Hematopoietic multipotent progenitor cell treated with erythropoietin and hydrocortisone succinate and interleukin-3 and kit ligand, for 15 days (in vitro differentiated cells): ENCODE measurements at places on chromosomes 2 and 18.

DNA sequence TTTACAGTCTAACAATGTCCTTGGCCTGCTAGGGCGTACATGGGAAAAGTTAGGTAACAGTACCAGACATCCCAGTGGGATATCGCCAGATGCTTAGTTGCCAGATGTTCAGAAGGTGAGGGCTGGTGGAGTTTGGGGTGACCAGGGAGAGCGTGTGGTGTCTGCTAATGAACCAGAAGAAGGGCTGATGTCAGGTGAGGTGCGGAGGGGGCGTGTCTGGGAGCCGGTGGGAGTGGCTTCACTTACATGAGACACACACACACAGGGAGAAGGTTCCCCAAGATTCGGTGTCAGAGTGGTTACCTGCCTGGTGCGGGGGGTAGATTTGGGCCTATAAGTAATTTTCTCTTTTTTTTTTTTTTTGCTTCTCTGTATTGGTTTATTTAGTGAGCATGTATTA, 12.2 kb downstream of the RAB31 start:
- no peak for DNase-seq

DNA sequence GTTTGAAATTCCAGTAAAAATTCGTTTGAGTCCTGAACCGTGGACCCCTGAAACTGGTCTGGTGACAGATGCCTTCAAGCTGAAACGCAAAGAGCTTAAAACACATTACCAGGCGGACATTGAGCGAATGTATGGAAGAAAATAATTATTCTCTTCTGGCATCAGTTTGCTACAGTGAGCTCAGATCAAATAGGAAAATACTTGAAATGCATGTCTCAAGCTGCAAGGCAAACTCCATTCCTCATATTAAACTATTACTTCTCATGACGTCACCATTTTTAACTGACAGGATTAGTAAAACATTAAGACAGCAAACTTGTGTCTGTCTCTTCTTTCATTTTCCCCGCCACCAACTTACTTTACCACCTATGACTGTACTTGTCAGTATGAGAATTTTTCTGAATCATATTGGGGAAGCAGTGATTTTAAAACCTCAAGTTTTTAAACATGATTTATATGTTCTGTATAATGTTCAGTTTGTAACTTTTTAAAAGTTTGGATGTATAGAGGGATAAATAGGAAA, 80.7 kb downstream of the ACSL3 start:
- no peak for DNase-seq

DNA sequence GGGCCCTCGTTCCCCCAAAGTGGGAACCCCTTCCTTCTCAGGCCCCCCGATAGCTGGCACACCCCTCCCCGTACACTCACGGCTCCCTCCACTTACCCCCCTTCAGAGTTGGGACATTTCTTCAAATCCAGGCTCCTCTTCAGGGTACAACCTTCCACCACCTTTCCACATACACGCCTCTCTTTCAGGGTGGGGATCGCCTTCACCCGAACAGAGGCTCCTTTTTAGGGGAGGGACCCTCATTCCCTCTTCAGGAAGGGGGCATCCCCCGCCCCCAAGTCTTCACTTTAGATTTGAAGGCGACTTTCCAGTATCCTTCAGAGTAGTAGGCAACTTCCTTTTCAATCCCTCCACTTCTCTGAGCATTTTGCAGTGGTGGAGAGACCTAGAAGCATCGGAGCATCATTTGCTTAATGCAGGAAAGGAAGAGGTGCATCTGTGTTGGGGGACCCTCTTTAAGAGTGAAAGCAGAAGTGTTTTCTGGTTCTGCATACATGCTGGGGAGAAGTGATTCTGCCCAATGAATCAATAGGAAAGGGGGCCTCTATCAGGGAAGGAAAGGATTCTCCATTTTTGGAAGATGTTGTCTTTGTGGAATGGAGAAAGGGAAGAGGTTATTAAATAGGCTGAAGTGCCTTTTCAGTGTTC, 845 bp downstream of the EML4 start:
- no peak for DNase-seq

- DNase-seq, result no peak
Observed at GRCh38 chr2:239473211-239473805, 72.5 kb upstream of the HDAC4 start.

DNA sequence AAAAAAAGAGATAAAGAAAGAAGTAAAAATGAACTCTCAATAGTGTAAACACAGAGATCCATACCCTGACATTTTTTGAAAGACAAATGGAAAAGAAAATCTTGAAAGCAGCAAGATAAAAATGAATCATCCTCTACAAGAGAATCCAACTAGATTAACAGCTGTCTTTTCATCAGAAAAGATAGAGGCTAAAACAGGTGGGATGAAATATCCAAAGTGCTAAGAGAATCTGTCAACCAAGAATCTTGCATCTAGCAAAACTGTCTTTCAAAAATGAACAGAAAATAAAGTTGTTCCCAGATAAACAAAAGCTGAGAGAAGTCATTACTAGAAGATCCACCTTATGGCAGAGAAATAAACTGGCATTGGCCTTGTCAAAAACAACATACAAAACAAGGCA, 117.3 kb upstream of the MAPRE2 start:
- no peak for DNase-seq
